RWPE2 (cell line): ENCODE measurements at places on chromosomes 6 and 20.

DNA sequence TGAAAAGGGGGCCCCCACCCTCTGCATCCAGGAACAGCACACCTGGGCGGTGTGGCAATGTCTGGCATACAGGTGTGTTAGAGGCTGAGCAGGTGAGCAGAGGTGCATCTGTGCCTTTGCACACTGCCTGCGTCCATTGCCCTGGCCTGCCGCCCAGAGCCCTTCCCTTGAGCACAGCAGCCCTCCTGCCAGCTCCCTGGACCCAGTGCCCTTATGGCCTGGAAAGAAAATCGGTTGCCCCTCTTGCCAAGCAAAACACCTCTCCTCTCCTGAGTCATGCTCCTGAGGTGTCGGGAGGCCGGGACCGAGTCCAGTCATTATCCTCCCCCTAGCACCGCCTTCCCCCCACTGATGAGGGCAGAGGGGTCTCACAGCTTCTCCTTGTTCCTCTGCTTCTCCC is 259.9 kb downstream of the SMOC2 start:
- no peak for DNase-seq

DNA sequence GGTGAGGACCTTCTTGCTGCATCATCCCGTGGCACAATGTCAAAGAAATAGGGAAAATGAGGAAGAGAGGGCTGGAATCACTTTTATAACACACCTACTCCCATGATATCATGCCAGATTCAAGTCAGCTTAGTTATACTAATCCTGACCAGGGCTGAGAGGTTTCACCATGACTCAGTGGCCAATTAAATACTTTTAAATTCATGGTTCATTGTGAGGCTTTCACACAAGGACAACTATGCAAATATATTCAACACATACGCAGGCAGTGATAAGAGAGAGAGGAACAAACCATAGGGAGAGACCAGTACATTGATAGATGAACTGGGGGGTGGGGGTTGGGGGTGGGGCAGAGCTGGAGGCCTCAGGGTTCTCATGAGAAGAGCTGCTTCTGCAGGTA is 313.1 kb downstream of the LRFN2 start:
- DNase-seq, result no peak

DNA sequence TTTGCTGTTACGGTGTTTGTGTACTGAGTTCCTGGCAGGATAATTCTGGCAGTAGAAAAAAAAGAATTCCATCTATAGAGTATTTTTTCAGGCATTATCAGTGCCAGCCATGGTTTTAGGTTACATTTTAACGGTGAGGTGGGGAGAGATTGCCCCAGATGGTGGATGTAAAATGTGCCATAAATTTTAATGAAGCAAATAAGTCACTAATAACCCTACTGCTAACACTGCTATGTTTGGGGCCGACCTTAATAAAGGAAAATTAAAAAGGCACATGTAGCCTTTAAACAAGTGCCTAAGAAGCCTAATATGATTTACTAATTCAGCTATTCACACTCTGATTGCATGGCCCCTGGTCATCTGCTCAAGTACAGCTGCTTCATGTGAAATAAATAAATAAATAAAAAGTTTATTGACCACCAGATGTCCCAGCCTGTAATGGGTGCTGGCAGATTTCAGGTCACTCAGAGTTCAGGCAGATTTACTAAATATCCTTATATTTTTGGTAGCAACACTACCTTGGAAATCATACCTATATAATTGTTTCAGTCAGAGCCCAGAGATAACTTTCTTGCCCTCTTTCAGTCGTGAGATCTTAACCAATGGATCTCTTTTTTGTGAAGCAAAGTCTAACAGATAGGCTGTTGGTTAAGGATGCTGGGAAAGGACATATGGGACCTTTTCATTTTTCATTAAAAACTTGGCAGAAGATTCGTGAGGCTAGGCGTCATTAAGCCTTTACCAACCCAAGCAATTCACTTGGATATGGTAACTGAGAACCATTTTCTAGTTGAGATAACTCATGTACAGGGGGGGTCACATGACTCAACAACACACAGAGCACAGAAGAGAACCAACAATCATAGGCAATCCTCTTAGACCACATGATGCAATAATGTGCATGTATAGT is 495.0 kb upstream of the NRSN1 start:
- DNase-seq, result no peak

DNA sequence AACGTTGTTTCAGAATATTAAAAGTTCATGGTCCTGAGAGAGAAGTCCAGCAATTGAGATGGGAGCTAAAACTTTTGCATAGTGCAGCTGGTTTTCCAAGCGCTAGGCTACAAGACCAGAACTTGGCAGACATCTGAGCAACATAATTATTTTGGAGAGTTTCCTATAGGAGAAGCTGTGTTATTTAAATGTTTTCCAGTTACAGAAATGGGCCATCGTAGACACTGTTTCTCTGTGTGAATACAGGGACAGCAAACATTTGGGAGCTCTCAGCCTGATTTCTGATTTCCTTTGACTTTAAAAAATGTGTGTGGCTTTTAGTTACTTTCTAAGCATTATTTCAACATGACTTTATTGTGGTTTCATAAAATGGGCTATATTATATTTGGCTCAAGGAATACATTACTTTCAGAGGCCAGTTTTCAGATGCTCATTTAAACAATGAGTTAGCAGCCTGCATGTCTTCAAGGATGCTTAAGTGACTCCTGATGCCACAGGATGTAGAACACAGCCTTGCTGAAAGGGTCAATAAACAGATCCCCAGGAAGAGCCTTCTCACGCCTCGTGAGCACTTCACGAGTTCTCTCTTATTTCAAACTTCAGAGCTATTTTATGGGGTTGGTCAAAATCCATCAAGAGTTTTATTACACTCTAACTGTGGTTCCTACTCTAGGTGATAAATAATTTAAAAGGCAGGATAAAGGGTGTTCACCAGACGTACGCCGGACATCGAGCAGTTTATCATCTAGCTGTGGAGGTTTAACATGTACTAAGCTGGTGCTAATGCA is 193.8 kb downstream of the SMOC2 start:
- no peak for DNase-seq

- no peak for DNase-seq
These were observed 35.4 kb downstream of the ELOVL4 start for GRCh38 chr6:79911992-79912391.

GRCh38 chr6:156948807-156949206 is 171.6 kb downstream of the ARID1B start:
- DNase-seq, result no peak

GRCh38 chr20:35561671-35562070 is 19.8 kb downstream of the ERGIC3 start:
- DNase-seq, result no peak

- DNase-seq, result no peak
These were observed 236.2 kb downstream of the CD83 start for GRCh38 chr6:14353798-14354197.

DNA sequence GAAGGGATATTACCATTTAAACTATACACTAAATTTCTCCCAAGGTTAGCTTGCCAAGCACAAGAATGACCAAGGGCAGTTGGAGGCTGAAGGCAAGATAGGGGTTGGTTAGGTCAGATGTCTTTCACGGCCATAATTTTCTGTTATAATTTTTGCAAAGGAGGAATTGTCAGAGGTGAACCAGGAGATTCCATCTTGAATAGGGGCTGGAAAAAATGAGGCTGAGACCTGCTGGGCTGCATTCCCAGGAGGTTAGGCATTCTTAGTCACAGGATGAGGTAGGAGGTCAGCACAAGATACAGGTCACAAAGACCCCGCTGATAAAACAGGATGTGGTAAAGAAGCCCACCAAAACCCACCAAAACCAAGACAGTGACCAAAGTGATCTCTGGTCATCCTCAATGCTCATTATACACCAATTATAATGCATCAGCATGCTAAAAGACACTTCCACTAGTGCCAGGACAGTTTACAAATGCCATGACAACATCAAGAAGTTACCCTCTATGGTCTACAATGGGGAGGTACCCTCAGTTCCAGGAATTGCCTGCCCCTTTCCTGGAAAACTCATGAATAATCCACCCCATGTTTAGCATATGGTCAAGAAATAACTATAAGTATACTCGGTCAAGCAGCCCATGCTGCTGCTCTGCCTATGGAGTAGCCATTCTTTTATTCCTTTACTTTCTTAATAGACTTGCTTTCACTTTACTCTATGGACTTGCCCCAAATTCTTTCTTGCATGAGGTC is 371.8 kb upstream of the SULF2 start:
- DNase-seq, result no peak

DNA sequence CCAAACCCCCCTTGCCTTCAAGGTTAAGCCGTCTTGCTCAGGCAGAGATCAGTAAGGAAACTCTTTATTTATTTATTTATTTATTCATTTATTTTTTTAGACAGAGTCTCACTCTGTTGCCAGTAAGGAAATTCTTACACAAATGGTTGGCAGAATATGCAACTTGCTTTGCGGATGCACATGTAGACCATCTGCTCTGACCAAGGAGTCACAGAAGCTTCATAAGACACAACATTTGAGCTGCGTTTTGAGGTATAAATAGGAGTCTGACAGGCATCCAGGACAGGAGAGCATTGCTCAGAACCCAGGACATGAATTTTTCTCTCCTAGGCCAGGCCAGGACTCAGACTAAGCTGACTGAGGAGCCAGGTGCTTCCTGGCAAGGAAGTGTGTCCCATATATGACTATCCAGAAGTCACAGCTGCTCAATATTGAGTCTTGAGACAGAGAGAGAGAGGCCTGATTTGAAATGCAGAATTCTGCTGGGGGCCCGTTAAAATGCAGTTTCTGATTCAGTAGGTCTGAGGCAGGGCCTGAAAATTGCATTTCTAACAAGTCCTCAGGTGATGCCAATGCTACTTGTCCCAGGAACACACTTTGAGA is 43.9 kb downstream of the HLA-A start:
- no peak for DNase-seq

DNA sequence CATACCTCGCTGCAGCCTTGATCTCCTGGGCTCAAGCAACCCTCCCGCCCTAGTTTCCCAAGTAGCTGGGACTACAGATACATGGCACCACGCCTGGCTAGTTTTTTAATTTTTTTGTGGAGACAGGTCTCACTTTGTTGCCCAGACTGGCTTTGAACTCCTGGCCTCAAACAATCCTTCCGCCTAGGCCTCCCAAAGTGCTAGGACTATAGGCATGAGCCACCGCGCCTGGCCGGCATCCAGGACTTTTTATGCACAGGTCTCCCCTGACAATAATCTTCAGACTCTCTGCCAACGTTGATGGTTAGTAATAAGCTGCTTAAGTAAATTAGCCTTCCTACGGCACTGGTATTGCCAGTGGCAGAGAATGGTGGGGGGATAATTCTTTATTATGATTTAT is 110.5 kb upstream of the MTHFD1L start:
- DNase-seq, result no peak

DNA sequence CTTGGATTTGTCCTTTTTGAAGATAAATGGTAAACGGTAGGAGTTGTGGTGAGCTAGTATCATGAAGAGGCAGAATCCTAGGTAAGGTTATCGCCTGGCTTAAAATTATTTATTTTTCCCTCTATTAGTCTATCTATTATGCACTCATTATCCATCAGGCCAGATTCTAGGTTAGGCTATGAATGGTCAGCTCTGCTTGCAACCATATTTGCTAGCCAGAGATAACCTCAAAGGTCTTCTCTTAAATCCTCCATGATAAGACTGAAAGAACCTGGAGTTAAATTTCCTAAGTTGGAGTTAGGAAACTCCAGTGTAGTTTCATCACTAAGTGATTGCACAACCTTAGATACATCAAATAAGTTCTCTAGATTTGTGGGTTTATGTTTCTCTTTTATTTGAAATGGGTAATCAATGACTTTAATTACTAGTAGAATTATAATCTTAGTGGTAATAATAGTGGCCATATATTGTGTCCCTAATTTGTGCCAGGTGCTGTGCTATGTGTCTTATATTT is 302.1 kb upstream of the RUNX2 start:
- DNase-seq, result no peak

DNA sequence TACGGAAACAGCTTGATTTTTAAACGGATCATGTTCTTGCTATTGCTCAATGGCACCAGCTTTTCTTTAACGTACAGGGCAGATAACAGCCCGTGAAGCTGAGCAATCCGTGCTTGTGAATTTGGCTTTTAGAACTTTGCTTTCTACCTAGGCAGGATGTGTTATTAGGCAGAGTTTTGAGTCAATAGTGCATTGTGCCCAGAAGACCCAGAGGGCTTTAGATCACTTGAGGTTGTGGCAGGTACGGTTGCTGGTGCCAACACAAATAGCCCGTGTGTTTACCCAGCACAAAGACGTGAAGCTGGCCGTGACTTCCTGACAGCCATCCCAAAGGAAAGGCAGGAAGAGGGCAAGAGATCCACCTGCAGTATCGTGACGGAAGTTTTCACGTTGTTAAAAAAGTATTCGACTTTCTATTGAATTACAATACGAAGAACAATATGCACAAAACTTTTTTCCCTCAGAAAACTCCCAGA is 117.4 kb upstream of the FRMD1 start:
- no peak for DNase-seq

DNA sequence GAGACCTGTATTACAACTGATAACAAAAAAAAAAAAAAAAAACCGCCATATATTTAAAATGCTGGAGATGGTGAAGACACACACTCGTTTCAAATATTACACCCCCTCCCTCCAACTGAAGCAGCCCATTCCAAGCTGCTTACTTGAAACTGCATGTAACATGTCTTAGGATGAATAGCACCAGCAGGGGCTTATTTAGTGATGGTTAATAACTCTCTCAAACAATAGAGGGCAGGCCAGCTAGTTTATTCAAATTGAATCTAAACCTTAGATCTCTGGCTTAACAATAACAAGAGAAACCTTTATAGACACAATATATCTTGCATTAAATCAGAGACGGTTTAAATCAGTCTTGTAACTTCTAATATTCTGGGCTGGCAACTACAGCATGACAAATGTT is 9.3 kb upstream of the JPH2 start:
- DNase-seq, result no peak

DNA sequence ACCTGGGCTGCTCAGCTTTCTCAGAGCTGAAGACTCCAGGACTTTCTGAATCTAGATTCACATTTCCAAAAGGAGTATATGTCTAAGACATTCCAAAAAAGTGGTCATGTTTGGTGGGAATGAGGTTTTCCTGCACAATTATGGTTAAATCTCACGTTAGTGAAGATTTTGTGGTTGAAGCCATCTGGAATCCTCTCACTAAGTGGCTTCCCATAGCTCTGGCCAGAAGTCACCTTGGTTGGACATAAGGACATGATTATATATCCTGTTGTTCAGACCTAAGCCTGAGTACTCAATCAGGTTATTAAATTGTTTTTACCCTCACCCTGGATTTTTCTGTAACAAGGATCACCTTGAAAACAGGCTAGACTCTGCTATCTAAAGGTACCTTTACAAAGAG is 176.1 kb upstream of the PLN start:
- DNase-seq, result no peak

DNA sequence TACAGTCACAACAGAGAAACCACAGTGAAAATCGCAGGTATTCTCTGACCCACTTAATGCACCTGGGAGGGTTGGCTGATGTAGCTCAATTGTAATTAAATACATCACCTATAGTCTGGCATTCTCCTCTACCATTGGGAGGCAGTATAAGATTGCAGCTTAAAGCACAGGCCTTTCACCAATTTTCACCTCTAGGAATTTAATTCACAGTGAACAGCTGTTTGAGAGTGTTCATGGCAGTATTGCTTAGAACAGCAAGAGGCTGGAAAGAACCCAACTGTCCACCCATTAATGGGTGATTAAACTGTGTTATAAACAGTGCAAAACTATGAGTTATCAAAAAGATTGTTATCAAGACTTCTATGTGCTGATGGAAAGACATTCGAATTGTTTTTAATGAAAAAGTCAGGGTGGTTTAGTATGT is 2.0 kb downstream of the EDEM2 start:
- peak; percentile 29 for DNase-seq

- DNase-seq, result no peak
These were observed 27.6 kb downstream of the CD40 start for GRCh38 chr20:46145713-46146112.

GRCh38 chr6:69801225-69801624 is 4.4 kb upstream of the LMBRD1 start:
- no peak for DNase-seq
